Activated CD4-positive, alpha-beta memory T cell treated with anti-CD3 and anti-CD28 coated beads, Interleukin-2, amount 10 ng/mL, durations not matched to agents 7 days and 5 days (primary cell): ENCODE measurements at places on chromosomes 6 and 20.

GRCh38 chr6:17172836-17173470 is 71.1 kb downstream of the STMND1 start:
- no peak for DNase-seq

DNA sequence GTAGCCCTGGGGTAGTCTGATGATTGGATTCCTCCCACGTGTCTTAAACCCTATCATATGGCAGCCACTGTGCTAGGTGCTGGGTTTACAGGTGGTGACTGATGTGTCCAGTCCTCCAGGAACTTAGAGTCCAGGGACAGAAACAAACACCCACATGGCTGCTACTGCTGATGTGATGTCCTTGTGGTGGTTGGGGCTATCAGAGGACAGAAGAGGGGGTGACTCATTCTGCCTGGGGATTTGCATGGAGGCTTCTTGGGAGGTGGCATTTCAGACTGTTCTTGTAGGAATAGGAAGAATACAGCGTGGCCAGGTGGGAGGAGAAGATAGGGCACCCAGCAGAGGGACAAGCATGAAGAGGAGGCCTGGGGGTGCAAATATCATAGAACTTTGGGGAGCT is 9.8 kb downstream of the RAET1G start:
- DNase-seq, result no peak

DNA sequence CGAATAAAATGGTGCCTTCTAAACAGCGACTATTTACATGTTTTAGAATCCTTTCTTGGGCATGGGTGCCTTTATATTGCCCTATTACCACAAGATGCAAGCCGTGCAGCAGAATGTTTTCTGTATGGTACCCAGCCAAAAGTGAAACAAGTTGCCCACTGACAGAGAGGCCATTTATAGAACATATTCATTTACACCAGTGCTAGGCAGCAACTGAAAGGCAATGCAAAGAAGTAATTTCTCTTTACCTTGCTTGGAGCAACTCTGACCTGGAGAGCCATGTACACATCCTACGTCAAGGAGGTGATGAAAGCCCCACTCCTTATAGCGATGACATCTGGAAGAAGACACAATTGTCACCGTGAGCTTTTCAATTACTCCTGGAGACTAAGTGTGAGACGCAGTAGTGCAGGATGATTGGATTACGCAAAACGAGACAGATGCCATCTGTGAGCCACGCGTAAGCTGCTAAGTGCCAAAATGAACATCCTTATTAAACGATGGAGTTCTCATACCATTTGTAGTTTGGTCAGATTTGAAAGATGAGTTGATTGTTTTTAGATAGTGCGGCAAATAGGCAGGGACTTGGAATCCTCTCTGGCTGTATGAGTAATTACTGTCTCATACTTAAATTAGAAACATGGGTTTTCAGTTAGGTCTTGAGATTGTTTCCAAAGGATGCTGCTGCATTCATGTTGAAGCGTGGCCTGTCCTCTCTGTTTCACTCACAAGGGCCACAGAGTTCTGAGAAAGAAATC is at the start of gene TMEM244:
TMEM244 (minus strand) TSS at position 408 of the 758 bp plus-strand sequence; CDS start at position 281, 127 bp downstream.
- DNase-seq, result peak; percentile 18

GRCh38 chr20:61808447-61808846 is 257.2 kb downstream of the TAF4 start:
- DNase-seq, result no peak

DNA sequence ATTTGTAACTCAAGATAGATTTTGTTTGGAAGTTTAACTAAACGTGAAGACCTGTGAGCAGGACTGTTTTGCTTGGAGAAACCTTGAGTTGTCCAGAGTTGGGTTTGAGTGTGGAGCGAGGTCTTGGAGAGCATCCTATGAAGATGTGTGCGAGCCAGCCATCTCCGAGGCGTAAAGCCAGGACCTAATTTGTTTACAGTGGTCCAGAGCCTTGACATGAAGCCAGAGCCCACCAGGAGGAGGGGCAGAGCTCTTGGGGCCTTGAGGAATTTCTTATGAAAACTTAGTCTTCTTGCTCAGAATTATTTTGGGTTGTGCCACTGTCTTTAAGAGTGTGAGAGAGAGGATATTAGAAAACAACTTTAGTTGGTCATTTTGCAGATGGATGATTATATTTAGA is 6.3 kb downstream of the CHMP4B start:
- no peak for DNase-seq
